ENCODE measurements at places on chromosomes 2 and 18. TPM values are rescaled to one million over a fixed set of nuclear protein-coding genes. Genes with fewer than 3 reads are reported as not detected.
A peak's percentile ranks its signal among the peaks of the same experiment; 100 is the strongest.

DNA sequence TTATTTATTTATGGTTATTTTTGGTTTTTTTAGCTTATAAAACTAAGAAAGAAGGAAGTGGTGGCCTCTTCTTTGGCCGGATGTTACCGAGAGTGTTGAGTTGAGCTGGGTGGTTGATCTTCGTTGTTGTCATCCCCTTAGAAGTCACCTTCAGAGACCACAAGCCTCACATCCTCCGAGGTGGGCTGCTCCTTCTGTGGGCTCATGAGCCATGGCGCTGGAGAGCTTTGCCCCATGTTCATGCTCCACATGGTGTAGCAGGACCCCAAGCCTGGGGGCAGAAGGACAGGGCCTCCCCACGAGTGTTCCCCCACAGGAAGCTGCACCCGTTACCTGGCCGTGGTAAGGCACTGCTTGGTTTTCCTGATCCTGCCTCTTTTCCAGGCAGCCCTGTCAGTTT lies 23.4 kb downstream of the SNTG2 start:
- no peak overlapping the region for H3K4me3 ChIP-seq
- H3K4me1 ChIP-seq = peaks cover 7% of the 10 kb centered on the region
- H3K36me3 ChIP-seq = no peaks in the 10 kb centered on the region
- H3K27ac ChIP-seq = peak overlapping the region; percentile 49

GRCh38 chr2:201909348-201909747 lies 103.0 kb downstream of the CDK15 start:
- DNase-seq = no peak
- H3K36me3 ChIP-seq = no peaks in the 10 kb centered on the region
- H3K4me1 ChIP-seq = peaks cover 34% of the 10 kb centered on the region

DNA sequence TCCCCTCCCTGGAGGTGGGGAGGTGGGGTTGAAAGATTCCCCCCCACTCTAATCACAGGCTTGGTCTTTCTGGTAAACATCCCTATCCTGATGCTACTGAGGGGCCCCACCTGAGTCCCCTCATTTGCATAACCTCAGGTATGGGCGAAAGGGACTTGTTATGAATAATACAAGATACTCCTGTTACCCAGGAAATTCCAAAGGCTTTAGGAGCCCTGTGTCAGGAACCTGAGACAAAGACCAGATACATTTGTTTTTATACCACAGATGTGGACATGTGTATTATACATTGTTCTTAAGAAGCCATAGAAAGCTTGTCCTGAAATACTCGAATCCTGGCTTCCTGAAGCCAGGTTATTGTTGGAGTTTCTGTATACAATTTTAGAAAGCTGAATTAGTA lies 62.8 kb downstream of the MYO1B start:
- H3K4me3 ChIP-seq = no peak overlapping the region
- DNase-seq = no peak
- H3K27me3 ChIP-seq = no peaks in the 10 kb centered on the region
- H3K4me1 ChIP-seq = no peaks in the 10 kb centered on the region
- H3K27ac ChIP-seq = no peak overlapping the region

- H3K36me3 ChIP-seq = no peaks in the 10 kb centered on the region
- no peaks in the 10 kb centered on the region for H3K4me1 ChIP-seq
- H3K4me3 ChIP-seq = no peak overlapping the region
- no peaks in the 10 kb centered on the region for H3K27me3 ChIP-seq
Measured at GRCh38 chr2:135546436-135546835, 15.2 kb downstream of the R3HDM1 start.

- no peak overlapping the region for H3K4me3 ChIP-seq
- no peaks in the 10 kb centered on the region for H3K4me1 ChIP-seq
- no peaks in the 10 kb centered on the region for H3K27me3 ChIP-seq
- H3K27ac ChIP-seq = no peak overlapping the region
- no peak for DNase-seq
Measured at GRCh38 chr2:104923665-104924064, 69.8 kb downstream of the POU3F3 start.

DNA sequence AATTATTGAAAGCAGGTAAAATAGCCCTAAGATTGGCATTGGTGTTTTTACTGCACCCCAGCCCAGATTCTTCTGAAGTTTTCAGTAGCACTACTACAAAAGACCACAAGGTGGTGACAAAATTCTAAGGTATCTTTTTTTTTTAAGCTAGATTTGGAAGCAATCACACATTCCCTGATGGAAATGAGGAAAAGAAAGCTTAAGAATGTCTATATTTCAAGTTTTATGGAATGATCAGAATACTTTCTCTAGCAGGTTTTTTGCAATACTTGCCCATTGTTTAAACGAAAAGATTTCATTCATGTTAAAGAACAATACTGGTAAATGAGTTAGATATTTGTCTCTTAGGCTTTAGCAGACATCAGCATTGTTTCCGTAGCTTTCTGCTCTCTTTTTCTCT lies 32.1 kb upstream of the ZNF638 start:
- no peak overlapping the region for H3K27ac ChIP-seq
- no peaks in the 10 kb centered on the region for H3K36me3 ChIP-seq
- DNase-seq = no peak
- H3K27me3 ChIP-seq = no peaks in the 10 kb centered on the region
- no peak overlapping the region for H3K4me3 ChIP-seq

DNA sequence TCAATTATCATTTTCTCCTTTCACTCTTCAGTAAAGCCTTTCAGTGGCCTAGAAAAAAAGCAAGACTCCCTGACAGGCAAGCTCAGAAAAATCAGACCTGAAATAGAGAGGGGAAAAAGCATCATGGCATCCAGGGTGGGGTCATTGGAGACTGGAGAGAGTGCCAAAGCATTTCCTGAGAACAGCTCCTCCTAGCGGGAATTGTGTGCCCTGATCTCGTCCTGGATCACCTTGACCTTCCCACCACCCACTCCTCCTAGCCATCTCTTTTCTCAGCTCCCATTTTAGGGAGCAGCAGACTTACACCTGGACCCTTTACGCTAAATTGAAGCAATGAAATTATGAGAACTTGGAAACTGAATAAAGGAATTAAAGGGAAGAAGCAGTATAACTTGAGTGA lies 176.6 kb downstream of the VWC2L start:
- no peak overlapping the region for H3K4me3 ChIP-seq
- H3K4me1 ChIP-seq = no peaks in the 10 kb centered on the region
- no peaks in the 10 kb centered on the region for H3K36me3 ChIP-seq
- no peaks in the 10 kb centered on the region for H3K27me3 ChIP-seq
- no peak overlapping the region for H3K27ac ChIP-seq
- no peak for DNase-seq

DNA sequence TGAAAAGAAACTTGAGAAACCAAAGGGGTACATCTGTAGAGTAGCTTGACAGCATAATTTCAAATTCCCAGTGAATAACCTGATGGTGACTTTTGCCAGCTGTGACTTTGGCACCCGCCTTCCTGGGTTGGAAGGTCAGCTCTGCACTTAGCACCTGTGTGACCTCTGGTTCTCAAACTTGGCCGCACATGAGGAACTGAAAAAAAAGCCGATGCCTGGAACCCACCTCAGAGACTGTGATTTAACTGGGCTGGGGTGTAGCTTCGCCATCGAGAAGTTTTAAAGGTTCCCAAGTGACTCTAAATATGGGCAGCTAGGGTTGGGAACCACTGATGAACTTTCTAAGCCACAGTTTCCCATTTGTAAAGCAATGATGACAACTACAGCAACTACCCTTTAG lies 6.5 kb downstream of the EFEMP1 start:
- no peak overlapping the region for H3K27ac ChIP-seq
- peaks cover 3% of the 10 kb centered on the region for H3K27me3 ChIP-seq
- no peaks in the 10 kb centered on the region for H3K36me3 ChIP-seq
- no peak for DNase-seq

GRCh38 chr2:222504191-222504590 lies 79.8 kb downstream of the SGPP2 start:
- no peaks in the 10 kb centered on the region for H3K36me3 ChIP-seq
- no peak for DNase-seq
- H3K4me3 ChIP-seq = no peak overlapping the region
- no peaks in the 10 kb centered on the region for H3K27me3 ChIP-seq
- H3K4me1 ChIP-seq = no peaks in the 10 kb centered on the region
- no peak overlapping the region for H3K27ac ChIP-seq

DNA sequence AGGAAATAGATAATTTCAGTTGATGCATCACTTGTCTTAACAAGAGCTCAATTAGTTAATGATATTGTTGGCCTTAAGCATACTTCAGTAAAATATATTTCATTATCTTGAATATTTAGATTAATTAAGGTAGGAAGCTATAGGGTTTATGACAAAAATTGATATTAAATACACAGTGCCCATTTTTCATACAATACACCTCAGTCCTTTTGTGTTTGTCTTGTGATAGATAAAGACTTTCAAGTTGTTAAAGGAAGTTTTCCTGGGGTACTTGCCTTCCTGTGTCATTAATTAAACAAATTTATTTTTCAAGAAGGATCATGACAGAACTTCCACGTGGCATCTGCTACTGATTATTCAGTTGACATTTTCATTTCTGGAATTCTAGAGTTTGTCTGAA lies 420.5 kb downstream of the MTX2 start:
- no peaks in the 10 kb centered on the region for H3K27me3 ChIP-seq
- H3K27ac ChIP-seq = no peak overlapping the region
- H3K4me3 ChIP-seq = no peak overlapping the region
- H3K36me3 ChIP-seq = no peaks in the 10 kb centered on the region

GRCh38 chr2:165898381-165898780 lies 55.2 kb downstream of the TTC21B start:
- no peaks in the 10 kb centered on the region for H3K4me1 ChIP-seq
- no peak for DNase-seq
- no peak overlapping the region for H3K27ac ChIP-seq
- H3K36me3 ChIP-seq = peaks cover 57% of the 10 kb centered on the region

DNA sequence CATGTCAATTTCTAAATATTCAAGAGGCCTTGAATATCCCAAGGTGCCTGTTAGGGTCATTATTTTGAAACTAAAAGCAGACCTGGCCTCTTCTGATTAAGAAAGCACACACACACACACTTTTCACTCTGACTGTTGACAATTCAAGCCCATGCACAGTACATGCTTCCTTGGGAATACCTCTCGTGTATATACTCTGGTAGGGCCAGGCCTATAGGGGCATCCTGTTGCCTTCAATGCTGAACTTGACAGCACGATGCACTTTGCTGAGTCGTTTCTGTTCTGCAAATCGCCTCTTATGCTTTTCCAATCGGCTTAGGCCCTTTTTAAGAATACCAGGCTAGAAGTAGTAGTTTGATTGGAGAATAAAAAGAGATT lies 40.6 kb downstream of the IWS1 start:
- H3K27ac ChIP-seq = no peak overlapping the region
- no peaks in the 10 kb centered on the region for H3K4me1 ChIP-seq
- DNase-seq = no peak
- H3K4me3 ChIP-seq = no peak overlapping the region
- H3K36me3 ChIP-seq = peaks cover 85% of the 10 kb centered on the region
- no peaks in the 10 kb centered on the region for H3K27me3 ChIP-seq

- H3K36me3 ChIP-seq = no peaks in the 10 kb centered on the region
- no peak for DNase-seq
- no peaks in the 10 kb centered on the region for H3K4me1 ChIP-seq
- no peak overlapping the region for H3K27ac ChIP-seq
- no peaks in the 10 kb centered on the region for H3K27me3 ChIP-seq
- no peak overlapping the region for H3K4me3 ChIP-seq
Measured at GRCh38 chr18:26183395-26184112, 42.7 kb upstream of the TAF4B start.

CPO gene
- total RNA-seq = 0.19 TPM

MDH1B gene
- total RNA-seq = 1.2 TPM

IKZF2 gene
- total RNA-seq = 158 TPM

COL4A3 gene
- total RNA-seq = 0.94 TPM

IL36B gene
- not detected for total RNA-seq

TFCP2L1 gene
- total RNA-seq = 0.80 TPM

ANKRD29 gene
- total RNA-seq = 3.4 TPM

MOGAT1 gene
- not detected for total RNA-seq
